Mesenchymal stem cell (in vitro differentiated cells and primary cell): ENCODE measurements at places on chromosomes 3 and 15.

DNA sequence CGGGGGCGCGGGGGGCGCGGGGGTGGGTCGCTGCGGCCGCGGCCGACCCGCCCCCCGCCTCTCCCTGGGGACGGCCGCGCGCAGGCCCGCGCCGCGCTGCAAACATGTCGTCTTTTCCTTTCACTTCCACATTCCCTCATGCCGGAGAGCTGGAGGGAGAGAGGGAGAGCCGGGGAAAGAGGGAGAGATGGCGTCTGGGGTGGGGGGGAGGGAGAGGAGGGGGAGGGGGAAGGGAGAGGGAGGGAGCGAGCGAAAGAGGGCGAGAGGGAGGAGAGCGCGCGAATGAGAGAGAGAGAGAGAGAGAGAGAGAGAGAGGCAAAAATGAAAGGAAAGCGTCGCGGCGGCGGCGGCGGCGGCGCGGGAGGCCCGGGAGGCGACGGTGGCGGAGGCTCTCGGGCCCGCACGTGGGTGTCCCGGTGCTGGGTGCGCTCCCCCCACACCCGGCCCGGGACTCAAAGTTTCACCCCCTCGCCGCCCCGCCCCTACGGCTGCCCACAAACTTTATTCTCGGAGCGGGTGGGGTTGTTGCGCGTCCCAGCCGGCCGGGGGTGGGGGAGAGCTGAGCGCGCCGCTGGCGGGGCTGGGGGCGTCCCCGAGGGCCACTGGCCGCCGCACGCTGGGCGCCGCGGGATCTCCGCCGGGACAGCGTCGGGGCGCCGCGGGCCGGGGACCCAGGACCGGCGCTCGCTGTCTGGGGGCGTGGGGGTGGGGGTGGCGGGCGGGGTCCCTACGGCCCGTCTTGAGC, 731 bp downstream of the ZNF710 start:
- H3K36me3 ChIP-seq: peaks cover 2% of the 10 kb centered on the region
- H3K4me3 ChIP-seq: peak overlapping the region; percentile 88
- DNase-seq: peak; percentile 81
- no peaks in the 10 kb centered on the region for H3K27me3 ChIP-seq

- peak overlapping the region; percentile 85 for H3K27ac ChIP-seq
- peaks cover 4% of the 10 kb centered on the region for H3K4me1 ChIP-seq
- H3K27me3 ChIP-seq: no peaks in the 10 kb centered on the region
- H3K4me3 ChIP-seq: no peak overlapping the region
- no peak for DNase-seq
Measured at GRCh38 chr3:112405845-112406244, 72.9 kb downstream of the CD200 start.

GRCh38 chr15:34773917-34774316, 19.1 kb upstream of the GJD2 start:
- no peak for DNase-seq
- no peak overlapping the region for H3K27ac ChIP-seq
- H3K27me3 ChIP-seq: peaks cover 34% of the 10 kb centered on the region
- no peak overlapping the region for H3K4me3 ChIP-seq

DNA sequence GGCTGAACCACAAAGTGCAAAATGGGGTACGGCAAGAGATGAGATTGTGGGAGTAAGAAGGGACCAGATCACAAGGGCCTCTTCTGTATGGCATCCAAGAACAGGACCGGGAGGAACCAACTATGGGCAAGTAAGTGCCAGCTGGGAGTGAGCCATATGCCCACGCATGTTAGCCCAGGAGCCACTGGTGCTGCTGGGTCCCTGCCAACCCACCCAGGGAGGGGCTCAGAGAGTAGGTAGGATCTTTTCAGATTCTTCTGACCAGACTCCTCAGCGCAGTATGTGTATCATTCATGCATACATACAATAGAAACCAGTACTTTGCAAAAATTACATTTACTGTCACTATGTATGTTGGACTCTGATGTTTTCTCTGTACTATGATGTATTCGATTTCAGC, 54.0 kb downstream of the RAB11A start:
- no peaks in the 10 kb centered on the region for H3K4me1 ChIP-seq
- no peak for DNase-seq
- no peak overlapping the region for H3K27ac ChIP-seq
- peaks cover 4% of the 10 kb centered on the region for H3K27me3 ChIP-seq
- H3K36me3 ChIP-seq: no peaks in the 10 kb centered on the region
- no peak overlapping the region for H3K4me3 ChIP-seq

GRCh38 chr3:41369838-41370237, 170.5 kb downstream of the CTNNB1 start:
- H3K27me3 ChIP-seq: no peaks in the 10 kb centered on the region
- DNase-seq: no peak
- H3K27ac ChIP-seq: no peak overlapping the region
- H3K4me3 ChIP-seq: no peak overlapping the region
- no peaks in the 10 kb centered on the region for H3K36me3 ChIP-seq
- H3K4me1 ChIP-seq: peaks cover 4% of the 10 kb centered on the region

DNA sequence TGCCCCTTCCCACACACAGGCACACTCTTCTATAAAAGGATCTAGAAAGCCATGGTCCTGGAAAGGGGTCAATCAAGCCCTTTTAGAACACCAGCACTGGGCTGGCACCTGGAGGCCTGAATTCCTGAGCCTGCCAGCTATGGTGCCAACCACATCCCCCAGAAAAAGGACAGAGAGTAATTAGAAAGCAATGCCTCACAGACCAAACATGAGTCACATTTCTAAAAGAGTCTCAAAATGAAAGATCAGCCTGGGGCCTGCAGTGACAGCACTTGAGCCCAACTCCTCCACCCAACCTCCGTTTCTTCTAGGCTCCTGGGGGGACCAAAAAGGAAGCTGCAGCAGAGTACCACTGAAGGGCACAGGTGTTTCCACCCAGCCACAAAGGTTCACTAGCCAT, 14.1 kb downstream of the MYLK start:
- no peaks in the 10 kb centered on the region for H3K27me3 ChIP-seq
- H3K36me3 ChIP-seq: peaks cover 4% of the 10 kb centered on the region
- H3K4me3 ChIP-seq: no peak overlapping the region
- peak; percentile 36 for DNase-seq
- H3K4me1 ChIP-seq: peaks cover 12% of the 10 kb centered on the region

- no peak overlapping the region for H3K4me3 ChIP-seq
- H3K36me3 ChIP-seq: peaks cover 14% of the 10 kb centered on the region
- peaks cover 6% of the 10 kb centered on the region for H3K4me1 ChIP-seq
- no peaks in the 10 kb centered on the region for H3K27me3 ChIP-seq
- peak overlapping the region; percentile 36 for H3K27ac ChIP-seq
Measured at GRCh38 chr3:171164067-171164465, 137.5 kb upstream of the SLC2A2 start.

- H3K27ac ChIP-seq: no peak overlapping the region
- no peak overlapping the region for H3K4me3 ChIP-seq
- H3K36me3 ChIP-seq: peaks cover 12% of the 10 kb centered on the region
- H3K27me3 ChIP-seq: no peaks in the 10 kb centered on the region
- DNase-seq: peak; percentile 53
Measured at GRCh38 chr3:192802957-192803899, 75.9 kb upstream of the FGF12 start.

DNA sequence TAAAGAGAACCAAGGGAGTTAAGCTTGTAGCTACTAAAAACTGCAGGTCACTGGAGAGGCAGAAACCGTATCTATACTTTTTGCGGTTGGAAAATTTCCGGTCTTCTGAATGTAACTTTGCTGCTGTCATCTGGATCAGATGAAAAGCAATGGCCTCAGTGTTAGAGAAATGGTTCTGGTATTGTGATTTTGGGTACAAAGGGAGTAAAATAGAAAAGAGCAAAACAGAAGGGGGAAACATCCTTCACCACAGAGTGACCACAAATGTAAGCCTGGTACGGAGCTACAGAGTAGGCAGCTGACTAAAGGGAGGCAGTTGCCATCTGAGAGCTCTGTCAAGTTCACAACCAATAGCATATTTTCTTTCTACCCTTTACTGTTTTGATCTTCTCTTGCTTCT, 5.6 kb downstream of the CD96 start:
- DNase-seq: no peak
- H3K4me3 ChIP-seq: no peak overlapping the region
- H3K27ac ChIP-seq: no peak overlapping the region

GRCh38 chr15:88543065-88543776, 3.3 kb downstream of the DET1 start:
- no peaks in the 10 kb centered on the region for H3K27me3 ChIP-seq
- H3K4me3 ChIP-seq: no peak overlapping the region
- no peak overlapping the region for H3K27ac ChIP-seq
- DNase-seq: peak; percentile 29
- no peaks in the 10 kb centered on the region for H3K36me3 ChIP-seq
- no peaks in the 10 kb centered on the region for H3K4me1 ChIP-seq

- no peak overlapping the region for H3K4me3 ChIP-seq
- no peaks in the 10 kb centered on the region for H3K4me1 ChIP-seq
- no peaks in the 10 kb centered on the region for H3K36me3 ChIP-seq
- peaks cover 4% of the 10 kb centered on the region for H3K27me3 ChIP-seq
- H3K27ac ChIP-seq: no peak overlapping the region
Measured at GRCh38 chr3:113088616-113089015, 97.8 kb downstream of the GTPBP8 start.

GRCh38 chr3:81485444-81485865, 276.0 kb downstream of the GBE1 start:
- no peaks in the 10 kb centered on the region for H3K27me3 ChIP-seq
- H3K36me3 ChIP-seq: peaks cover 24% of the 10 kb centered on the region
- H3K27ac ChIP-seq: no peak overlapping the region
- H3K4me3 ChIP-seq: peak overlapping the region; percentile 60

DNA sequence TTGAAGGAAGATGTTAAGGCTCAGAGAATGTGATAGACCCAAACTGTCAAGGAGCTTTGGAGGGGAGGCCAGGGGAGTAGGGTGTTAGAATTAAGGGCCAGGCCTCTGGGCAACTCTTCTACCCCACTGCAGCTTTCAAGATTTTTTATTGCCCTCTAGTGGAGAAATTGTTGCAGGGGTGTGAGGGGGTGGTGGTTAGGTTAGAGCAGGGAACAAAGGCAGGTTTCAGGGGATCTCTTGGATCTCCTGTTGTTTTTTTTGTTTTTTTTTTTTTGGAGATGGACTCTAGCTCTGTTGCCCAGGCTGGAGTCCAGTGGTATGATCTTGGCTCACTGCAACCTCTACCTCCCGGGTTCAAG, 1.4 kb upstream of the SEC13 start:
- no peak overlapping the region for H3K27ac ChIP-seq
- no peak for DNase-seq
- H3K4me1 ChIP-seq: peaks cover 8% of the 10 kb centered on the region
- H3K27me3 ChIP-seq: peaks cover 29% of the 10 kb centered on the region
- H3K36me3 ChIP-seq: peaks cover 12% of the 10 kb centered on the region

GRCh38 chr15:87735522-87735921, 521.0 kb downstream of the NTRK3 start:
- no peak overlapping the region for H3K4me3 ChIP-seq
- no peak overlapping the region for H3K27ac ChIP-seq
- DNase-seq: no peak
- H3K4me1 ChIP-seq: peaks cover 3% of the 10 kb centered on the region
- peaks cover 26% of the 10 kb centered on the region for H3K27me3 ChIP-seq

DNA sequence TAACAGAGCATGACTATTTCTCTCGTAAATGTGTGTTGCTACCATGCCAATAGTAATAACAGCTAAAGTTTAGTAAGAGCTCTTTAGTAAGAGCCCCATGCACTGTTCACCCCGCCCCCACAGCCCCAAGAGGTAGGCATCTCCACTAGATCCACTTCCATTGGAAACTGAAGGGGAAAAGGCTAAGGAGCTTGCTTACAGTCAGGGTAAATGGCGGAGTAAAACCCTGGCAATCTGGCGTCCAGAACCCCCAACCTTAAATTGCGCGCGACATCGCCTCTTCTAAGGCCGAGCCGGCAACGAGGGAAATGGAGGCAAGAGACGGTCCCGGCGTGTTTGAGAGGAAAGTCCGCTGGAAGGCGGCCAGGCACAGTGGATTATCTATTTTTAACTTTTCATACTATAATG, 654 bp upstream of the C3orf38 start:
- peak overlapping the region; percentile 7 for H3K27ac ChIP-seq
- H3K27me3 ChIP-seq: no peaks in the 10 kb centered on the region
- peak overlapping the region; percentile 99 for H3K4me3 ChIP-seq
- peaks cover 3% of the 10 kb centered on the region for H3K4me1 ChIP-seq

GRCh38 chr3:11560746-11561145, 83.0 kb downstream of the VGLL4 start:
- no peaks in the 10 kb centered on the region for H3K27me3 ChIP-seq
- H3K27ac ChIP-seq: peak overlapping the region; percentile 43
- H3K36me3 ChIP-seq: peaks cover 78% of the 10 kb centered on the region
- H3K4me3 ChIP-seq: no peak overlapping the region
- H3K4me1 ChIP-seq: peaks cover 61% of the 10 kb centered on the region
- DNase-seq: peak; percentile 87

GRCh38 chr3:139269984-139270383, 73.8 kb upstream of the MRPS22 start:
- H3K4me3 ChIP-seq: no peak overlapping the region
- no peak for DNase-seq
- H3K27me3 ChIP-seq: no peaks in the 10 kb centered on the region
- H3K27ac ChIP-seq: no peak overlapping the region

- no peaks in the 10 kb centered on the region for H3K4me1 ChIP-seq
- H3K27me3 ChIP-seq: no peaks in the 10 kb centered on the region
- no peak overlapping the region for H3K27ac ChIP-seq
- H3K4me3 ChIP-seq: no peak overlapping the region
- DNase-seq: no peak
Measured at GRCh38 chr3:21791356-21791755, 40.3 kb upstream of the ZNF385D start.

- H3K4me1 ChIP-seq: no peaks in the 10 kb centered on the region
- H3K36me3 ChIP-seq: no peaks in the 10 kb centered on the region
- no peak for DNase-seq
- H3K4me3 ChIP-seq: no peak overlapping the region
- no peak overlapping the region for H3K27ac ChIP-seq
- H3K27me3 ChIP-seq: no peaks in the 10 kb centered on the region
Measured at GRCh38 chr3:36803091-36803791, 38.9 kb upstream of the DCLK3 start.

DNA sequence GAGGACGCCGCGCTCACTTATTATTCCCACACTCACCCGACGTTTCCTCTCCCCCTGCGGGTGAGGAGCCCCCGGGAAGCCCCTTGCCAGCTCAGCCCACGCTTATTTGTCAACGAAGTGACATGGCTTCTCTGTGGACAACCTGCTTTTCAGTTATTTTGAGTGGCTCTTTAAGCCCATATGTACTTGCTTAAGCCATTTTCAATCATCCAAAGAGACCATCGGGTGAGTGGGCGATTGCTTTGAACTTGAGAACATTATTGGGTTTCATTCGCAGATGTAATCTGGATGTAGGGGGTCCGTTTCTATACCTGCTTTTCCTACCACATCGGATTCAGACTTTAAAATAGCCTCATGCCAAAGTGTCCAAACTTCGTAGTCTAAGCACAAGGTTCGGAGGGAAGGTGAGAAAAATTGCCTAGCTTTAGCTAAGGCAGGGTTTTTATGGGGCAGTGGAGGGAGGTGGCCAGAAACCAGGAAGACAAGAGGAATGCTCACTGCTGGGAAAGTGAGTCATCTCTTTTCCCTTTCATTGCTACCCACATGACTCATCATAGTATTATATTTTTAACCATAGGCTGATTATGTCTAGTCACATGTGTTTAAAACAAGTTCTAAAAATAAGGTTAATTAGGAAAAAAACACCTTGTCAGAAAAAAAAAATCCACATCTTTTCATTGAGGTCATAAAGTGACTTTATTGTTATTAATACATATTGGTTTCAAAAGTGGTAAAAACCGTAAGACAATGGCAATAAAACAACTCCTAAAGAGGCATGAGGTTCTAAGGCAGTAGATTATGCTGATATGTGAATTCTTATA, 773.1 kb upstream of the NR2F2 start:
- H3K36me3 ChIP-seq: no peaks in the 10 kb centered on the region
- DNase-seq: peak; percentile 95
- H3K4me3 ChIP-seq: peak overlapping the region; percentile 37
- peak overlapping the region; percentile 99 for H3K27ac ChIP-seq
- H3K27me3 ChIP-seq: no peaks in the 10 kb centered on the region
- H3K4me1 ChIP-seq: peaks cover 2% of the 10 kb centered on the region
